ENCODE measurements at places on chromosomes 12 and 14. TPM values are rescaled to one million over a fixed set of nuclear protein-coding genes. Genes with fewer than 3 reads are reported as not detected.
A peak's percentile ranks its signal among the peaks of the same experiment; 100 is the strongest.

The PLEKHD1 gene
- 0.20 TPM for total RNA-seq

The KLRG1 gene
- total RNA-seq: 1.6 TPM

The AHNAK2 gene
- total RNA-seq: 52.0 TPM

- no peak for DNase-seq
Observed at GRCh38 chr14:37726708-37727107, 131.3 kb downstream of the TTC6 start.

DNA sequence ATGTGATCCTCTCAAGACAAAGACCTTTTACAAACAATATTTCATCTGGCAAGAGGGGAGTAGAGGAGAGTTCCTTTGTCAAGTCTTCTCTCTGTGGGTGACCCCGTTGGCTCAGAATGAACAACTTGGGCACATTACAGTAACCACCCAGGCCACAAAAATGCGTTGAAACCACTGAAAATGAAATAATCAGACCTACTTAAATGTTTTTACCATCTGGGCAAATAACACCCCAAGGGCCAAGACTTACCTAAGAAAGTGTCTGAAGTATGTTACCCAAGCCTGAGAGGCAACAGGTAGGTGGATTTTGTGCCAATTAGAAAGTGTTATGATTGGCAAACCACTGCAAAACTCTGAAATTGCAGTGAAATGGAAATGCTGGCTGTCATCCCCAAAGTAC lies 1.3 kb downstream of the TC2N start:
- no peak for DNase-seq

DNA sequence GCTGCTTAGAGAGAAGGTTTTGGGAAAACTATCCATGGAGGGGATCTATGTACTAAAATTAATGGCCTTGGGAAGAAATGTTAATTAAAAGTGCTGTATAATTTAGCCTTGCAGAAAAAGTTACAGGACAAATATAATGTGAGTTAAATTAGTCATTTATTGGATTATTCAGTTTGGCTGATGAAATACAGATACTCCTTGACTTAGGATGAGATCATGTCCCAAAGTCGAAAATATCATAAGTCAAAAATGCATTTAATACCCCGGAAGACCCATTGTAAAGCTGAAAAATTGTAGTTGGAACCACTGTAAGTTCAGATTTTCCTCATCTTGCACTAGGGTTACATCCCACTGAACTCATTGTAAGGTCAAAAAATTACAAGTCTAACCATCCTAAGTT lies 9.7 kb downstream of the RTRAF start:
- DNase-seq: peak; percentile 23
